ENCODE measurements at places on chromosomes 11 and 22.
A peak's percentile ranks its signal among the peaks of the same experiment; 100 is the strongest.

DNA sequence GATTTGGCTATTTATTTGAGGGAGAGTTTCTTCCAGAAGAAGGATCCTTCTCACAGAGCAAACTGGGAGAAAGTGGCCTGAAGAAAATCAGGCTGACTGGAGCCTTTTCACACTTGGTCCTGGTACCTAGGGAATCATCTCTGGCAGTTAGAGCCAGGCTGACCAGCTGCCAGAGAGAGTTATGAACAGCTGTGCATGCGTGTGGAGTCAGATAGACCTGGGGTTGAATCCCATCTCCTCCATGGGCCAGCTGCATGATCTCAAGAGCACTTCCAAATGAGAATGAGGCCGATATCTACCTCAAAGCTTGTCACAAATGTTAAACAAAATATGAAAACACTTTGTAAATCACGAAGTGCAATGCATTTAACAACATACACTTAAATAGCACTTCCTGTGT is 390.0 kb downstream of the TENM4 start:
- no peak for DNase-seq

DNA sequence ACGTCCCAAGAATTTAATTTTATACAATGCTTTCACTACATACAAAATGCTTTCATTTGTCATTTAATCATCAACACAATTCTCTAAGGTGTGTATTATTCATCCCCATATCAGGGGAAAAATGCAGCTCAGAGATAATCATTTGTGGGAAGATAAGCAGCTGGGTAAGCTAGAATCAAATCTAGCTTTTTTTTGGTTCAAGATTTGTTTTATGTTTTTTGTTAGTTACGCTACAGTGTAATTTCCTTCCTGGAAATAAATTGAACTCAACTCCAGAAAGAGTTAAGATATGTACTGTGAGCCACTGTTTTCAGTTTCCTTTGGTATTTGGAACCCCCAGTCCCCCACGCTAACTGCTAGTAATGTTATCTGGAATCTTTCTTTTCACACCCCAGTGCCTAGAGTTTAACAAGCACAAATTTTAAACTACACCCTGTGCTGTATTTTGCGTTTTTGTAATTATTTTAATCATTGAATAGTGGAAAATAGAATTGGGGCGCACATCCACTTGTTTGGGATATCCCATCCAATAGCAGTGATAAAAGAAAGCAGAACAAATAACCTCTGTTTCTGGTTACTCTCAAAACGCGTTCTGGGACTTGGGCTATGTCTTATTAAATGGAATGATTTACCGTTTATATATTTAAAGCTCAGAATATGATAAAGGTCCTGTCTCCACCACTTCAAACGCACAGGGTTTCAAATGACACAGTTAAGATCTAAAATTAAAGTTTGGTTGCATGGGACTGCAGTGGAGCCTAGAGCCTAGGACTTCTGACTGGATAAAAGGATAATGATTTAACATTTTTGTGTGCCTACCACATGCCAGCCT is 2.1 kb upstream of the HSPA8 start:
- DNase-seq: no peak

GRCh38 chr11:36027731-36028130 is 83.9 kb downstream of the LDLRAD3 start:
- DNase-seq: no peak

GRCh38 chr11:327581-327923 is 6.9 kb upstream of the IFITM3 start:
- DNase-seq: no peak

DNA sequence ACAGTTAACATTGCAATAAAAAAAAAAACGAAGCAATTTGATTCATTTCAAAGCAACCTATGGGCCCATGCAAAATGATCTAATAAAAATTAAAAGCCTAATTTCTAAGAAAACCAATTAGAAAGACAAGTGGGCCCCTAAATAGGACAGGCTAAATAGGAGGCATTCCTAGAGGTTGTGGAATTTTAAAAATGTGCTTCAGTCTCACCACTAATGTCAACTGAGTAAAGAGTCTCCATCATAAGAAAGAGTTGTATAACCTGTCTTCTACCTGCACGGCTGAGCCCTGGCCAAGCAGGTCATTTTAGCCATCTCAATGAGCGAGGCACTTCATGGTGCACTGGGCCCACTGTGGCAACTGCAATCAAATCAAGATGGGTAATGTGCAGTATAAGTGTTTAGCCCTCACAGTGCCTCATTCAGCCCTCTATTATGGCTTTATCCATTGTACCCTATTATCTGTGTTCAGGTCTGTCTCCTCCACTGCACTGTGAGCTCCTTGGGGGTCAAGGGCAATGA is 76.4 kb downstream of the PRSS23 start:
- no peak for DNase-seq

DNA sequence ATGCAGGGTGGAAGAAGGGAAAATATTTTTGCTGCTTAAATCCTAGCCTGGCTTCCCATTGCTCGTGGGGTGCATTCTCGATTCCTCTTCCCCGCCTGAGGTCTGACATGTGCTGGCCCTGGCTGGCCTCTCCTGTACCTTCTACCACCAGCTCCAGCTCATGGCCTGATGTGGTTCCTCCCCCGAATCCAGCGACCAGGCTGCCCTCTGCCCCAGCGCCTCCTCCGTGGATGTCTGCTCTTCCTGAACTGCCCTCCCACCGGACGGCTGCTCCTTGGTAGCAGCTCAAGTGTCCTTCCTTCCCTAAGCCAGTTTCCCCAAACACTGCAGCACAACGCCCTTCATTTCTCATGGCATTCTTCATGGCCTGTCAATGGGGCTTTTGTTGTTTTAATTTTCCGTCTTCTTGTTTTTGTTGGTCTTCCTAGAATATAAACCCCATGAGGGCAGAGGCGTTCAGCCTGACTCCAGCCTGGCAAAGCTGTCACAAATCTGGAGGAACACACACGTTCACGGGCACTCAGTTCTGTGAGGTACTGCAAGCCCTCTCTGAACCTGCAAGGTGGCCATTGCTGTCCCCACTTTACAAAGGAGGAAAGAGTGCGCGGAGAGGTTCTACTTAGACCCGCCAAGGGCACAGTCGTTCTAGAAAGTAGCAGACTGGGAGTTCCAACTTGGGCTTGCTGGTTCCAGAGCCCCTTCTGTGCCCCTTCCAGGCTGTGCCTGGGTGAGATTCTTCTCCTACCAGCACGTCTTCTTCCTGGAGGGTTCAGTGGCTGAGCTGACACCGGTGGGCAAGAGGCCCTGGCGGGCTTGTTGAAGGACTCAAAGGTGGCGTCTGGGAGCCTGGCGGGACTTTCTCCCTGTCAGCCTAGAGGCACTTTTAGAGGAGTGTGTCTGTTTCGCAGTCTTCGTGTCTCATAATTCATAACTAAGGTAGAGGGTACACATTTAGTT is 953 bp upstream of the LRP5 start:
- DNase-seq: no peak

GRCh38 chr22:28438183-28438768 is 241.4 kb downstream of the TTC28 start:
- no peak for DNase-seq

DNA sequence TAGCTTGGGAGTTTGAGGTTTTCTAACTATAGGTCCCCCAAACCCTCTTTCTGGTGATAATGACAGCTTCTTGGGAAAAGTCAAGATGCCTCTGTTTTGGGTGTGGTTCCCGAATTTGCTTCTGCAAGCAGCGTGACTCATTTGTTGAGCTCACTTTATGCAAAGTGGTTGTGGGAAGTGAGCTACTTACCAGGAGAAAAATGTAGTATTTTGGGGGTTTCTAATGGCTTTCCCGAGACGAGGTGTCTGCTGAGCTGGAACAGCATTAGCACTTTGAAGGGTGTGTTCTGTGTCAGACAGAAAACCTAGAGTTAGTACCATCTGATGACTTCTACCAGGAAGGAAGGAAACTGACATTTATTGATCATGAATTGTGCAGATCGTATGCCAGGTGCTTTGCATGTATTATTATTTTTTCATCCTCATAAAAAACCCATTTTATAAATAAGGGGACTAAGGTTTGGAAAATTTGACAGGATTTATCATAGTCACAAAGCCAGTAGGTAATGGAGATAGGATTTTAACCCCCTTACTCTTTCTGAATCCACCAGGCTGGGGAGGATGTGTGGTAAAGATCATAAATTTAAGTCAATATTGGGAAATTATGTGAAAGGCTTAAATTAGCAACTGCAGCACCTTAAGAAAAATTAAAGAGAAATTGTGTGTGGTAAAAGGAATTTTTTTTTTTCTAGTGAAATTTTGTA is 108.8 kb upstream of the CD44 start:
- peak; percentile 69 for DNase-seq

- no peak for DNase-seq
Observed at GRCh38 chr22:37225481-37225880, 13.2 kb upstream of the SSTR3 start.

DNA sequence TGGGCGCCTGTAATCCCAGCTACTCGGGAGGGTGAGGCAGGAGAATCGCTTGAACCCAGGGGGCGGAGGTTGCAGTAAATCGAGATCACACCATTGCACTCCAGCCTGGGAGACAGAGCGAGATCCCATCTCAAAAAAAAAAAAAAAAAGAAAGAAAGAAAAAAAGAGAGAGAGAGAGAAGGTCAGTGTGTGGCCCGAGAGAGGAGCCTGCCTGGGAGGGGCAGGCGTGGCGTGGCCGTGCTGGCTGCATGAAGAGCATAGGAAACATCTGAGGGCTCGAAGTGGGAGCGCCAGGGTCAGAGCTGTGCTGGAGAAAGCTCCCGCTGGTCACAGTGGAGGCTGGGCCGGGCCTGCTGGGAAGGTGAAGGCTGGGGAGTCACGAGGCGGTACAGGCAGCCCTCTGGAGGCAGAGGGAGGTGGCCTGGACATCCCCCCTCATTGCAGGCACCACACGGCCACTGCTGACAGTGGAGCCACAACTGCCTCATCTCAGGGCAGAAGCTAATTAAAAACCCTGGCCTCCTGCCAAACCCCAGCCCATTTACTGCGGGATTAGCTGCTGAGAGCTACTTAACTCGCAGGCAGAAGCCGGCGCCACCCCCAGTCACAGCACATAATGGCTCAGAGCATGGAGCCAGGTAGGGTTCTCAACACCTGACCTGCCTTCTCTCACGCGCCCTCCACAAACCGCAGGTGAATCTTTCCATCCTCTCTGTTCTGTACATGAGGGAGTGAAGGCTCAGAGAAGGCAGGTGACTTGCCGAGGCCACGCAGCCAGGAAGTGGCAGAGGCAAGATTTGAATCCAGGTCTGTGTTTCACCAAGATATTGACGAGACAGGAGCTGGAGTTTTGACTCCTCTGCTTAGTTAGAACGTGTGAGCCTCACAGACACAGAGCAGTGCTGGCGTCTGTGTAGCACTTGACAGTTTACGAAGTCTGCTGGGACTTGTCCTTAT is 32.6 kb downstream of the NFAM1 start:
- DNase-seq: no peak

DNA sequence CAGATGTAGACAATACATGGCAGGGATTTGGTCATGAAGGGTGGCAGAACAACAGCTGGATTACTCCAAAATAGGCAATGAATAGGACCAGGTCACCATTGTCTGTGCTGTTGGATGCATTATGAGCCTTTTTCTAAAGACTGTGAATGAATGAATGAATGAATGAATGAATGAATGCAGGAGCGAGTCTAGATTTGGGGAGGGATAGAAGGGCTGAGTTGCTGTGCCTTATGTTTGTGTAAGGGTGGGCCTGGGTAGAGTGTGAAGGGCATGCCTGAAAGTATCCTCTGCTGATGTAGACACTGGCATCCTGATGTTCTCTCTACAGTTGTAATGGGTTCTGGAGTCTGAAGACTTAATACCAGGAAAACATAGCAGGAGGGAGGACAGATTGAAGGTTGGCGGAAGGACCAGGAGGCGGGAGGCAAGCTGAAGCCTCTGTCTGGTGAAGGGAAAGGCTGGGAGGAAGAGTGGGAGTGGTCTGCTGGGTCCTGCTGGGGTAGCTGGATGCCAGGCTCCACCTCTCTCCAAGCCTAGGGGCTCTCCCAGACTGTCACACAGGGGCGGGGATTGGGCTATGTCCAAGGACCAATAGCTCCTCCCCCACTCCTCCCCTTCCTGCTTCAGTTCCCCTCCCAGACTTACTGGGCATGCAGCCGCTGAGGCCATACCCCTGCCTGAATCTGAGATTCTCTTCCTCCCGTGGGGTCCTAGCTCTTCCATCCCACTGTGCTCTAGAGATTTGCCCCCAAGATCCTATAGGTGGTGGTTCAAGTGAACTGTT is 4.8 kb downstream of the TRIM3 start:
- peak; percentile 67 for DNase-seq

GRCh38 chr11:84722583-84723108 is 904.5 kb downstream of the DLG2 start:
- DNase-seq: no peak

- DNase-seq: no peak
Observed at GRCh38 chr11:122094836-122095235, 21.2 kb downstream of the BLID start.

- no peak for DNase-seq
Observed at GRCh38 chr11:15890031-15890713, 466.2 kb downstream of the SOX6 start.

- DNase-seq: no peak
Observed at GRCh38 chr11:44600839-44601383, 35.4 kb downstream of the CD82 start.

DNA sequence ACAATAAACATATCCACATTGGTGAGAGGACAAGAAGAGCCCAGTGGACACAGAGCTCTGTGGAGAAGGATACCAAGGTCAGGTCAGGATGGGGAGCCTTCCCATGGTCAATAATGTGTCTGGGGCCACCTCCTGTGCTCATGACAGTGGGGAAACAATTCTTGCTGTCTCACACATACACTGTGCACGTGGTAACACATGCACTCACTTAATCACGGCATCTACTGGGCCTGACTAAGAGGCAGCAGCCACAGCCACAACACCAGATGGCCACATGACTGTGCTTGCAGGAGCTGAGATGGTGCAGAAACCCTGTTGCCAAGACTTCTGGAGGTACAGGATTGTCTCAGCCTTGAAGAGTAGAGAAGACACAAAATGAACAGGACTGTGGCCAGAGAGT is 28.6 kb downstream of the C22orf42 start:
- DNase-seq: no peak

GRCh38 chr11:119134389-119134978 is 13.1 kb downstream of the HINFP start:
- peak; percentile 34 for DNase-seq

DNA sequence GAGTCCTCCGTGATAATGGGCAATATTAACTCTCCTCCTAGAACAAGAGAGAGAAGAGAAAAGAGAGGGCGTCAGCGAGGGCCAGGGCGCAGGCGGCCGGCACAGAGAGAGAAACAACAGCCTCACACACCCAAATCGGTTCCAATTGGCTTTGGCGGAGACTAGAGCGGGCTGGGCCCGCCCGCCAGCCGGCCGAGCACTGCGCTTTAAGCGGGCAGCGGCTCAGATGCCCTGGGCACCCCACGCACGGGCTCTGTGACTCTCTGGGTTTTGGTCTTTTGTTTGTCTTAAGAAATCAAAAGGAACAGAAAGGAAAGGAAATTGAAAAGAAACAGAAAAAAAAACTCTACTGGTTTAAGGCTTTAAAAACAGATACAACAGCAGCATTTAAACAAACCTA is 17.0 kb downstream of the SLC22A12 start:
- peak; percentile 76 for DNase-seq
